ENCODE measurements at places on chromosomes 7 and 10.

DNA sequence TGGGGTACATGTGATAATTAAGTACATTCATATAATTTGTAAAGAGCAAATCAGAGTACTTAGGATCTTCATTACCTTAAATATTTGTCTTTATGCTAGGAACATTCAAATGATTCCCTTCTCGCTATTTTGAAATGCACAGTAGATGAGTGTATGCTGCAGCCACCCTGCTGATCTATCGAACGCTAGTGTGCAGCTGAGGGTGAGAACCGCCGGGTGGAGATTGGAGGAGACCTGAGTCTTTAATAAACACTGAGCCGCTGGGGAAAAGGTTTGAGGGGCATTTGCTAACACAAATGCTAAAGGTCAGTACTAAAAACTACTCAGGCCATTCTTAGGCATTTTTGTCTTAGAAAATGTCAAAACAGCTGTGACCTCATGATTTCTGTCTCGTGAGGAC lies 148.0 kb downstream of the DPP6 start:
- no peak for DNase-seq

DNA sequence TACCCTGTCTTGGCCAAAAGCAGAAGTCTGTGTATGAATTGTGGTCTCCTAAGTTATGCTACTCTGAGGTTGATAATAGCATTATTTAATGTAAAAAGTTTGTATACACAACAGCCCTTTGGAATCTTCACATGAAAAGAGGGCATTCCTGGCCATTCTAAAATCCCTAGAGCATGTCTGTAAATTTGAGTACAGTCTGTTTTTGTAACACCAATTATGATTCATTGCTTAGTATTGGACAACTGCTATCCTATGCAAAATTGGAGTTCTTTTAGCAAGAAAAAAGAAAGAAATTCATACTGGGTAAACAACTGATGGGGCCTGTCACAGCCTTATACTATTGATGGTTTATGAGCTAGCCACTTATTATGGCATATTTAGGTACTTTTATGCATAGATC lies 10.2 kb downstream of the CUTC start:
- no peak for DNase-seq

GRCh38 chr7:117970801-117971200 lies 97.6 kb upstream of the CTTNBP2 start:
- DNase-seq: no peak

DNA sequence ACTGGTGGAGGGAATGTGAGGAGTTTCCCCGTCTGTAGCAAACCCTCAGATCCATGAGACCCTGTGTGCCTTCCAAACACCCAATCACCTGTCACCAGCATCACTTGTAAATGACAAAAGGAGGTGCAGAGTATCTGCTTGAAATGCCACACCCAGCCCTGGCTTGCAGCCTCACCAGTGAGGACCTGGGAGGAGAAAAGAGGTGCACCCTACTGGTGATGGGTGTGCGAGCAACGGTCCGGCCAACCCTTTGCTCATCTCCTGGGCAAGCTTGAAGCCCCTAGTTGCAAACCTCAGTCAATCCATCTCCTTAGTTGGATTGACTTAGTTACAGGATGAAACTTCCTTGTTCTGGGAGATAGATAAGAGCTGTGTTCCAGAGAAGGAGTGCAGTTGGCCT lies 62.4 kb upstream of the WAPL start:
- DNase-seq: no peak

GRCh38 chr7:99141334-99141733 lies 2.6 kb downstream of the SMURF1 start:
- no peak for DNase-seq

GRCh38 chr7:142554560-142555532 lies 194.4 kb upstream of the PRSS1 start:
- no peak for DNase-seq

DNA sequence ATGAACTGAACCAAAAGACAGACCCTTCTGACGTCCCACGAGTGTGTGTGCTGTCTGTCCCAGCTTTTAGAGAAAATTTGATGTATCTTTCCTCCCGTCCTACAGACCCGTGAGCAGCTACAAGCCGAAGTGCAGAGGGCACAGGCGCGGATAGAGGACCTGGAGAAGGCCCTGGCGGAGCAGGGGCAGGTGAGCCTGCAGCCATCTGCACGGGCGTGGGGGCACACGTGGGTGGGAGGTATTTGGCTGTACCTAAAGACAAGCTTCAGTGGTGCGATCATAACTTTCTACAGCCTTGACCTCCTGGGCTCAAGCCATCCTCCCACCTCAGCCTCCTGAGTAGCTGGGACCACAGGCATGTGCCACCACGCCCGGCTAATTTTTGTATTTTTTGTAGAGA lies 41.7 kb upstream of the DPYSL4 start:
- DNase-seq: no peak

DNA sequence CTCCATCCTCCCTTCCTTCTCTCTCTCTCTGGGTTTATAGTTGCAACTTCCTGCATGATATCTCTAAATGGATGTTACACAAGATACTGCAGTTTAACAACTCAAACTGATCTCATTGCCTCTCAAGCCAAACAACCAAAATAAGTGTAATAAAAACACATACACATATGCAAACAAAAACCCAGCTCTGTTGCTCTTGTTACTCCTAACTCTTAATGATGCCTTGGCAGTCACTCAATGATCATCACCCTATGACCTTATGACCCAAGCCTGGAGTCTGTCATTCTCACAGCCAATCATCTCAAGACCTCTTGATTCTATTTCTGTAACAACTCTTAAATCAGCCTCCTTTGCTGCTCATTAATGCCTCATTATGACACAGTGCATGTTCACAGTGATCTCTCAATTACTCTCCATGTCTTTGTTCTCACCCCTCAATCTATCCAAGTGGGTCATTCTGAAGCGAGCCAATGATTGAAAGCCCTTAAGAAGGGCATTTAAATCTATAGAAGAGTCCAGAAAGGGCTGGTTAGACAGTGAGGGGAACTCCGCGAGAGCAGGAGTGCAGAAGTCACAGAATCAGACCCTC lies 210.9 kb downstream of the INHBA start:
- DNase-seq: no peak

DNA sequence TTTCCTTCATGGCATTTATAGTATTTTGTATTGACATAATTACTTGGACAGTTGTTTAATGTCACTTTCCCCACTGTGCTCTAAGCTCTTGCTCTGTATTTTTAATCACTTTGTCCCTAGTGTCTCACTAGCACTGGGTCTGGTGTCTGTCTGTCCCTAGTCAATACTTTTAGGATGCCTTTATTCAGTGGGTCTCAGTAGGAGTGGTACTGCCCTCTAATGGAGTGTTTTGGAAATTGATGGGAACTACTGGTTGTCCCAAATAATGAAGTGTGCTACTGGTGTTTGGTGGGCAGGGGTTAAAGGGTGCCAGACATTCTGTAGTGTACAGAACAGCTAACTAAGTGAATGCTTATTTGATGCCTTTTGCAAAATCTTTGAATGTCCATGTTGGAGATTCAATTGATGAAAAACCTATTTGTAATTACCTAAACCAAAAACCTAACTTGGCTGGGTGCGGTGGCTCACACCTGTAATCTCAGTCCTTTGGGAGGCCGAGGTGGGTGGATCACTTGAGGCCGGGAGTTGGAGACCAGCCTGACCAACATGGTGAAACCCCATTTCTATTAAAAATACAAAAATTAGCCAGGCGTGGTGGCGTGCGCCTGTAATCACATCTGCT lies 33.3 kb downstream of the CDK14 start:
- no peak for DNase-seq

DNA sequence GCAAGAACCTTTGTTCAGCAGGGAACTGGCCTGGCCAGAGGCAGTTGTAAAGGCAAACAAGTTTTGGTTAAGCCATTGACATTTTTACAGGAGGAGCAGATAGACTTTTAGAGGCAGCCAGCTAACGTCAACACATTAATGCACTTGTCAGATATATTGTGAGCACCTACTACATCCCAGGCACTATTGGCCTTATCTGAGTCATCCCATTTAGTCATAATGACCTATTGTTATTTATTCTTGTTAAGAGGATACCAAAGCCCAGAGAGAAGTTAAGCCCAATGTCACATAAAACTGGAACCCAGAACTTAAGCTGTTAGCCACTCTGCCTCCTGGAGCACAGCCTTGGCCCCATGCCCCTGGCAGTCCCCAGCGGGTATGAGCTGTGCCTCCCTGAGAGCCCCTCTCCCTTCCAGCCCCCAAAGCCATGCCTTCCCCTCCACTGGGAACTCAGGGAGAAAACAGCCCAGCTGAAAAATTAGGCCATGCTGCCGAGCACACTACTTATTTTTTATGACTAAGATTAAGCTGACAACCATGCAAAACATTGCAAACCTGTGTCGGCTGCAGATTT lies 32.7 kb upstream of the TRIM8 start:
- no peak for DNase-seq

DNA sequence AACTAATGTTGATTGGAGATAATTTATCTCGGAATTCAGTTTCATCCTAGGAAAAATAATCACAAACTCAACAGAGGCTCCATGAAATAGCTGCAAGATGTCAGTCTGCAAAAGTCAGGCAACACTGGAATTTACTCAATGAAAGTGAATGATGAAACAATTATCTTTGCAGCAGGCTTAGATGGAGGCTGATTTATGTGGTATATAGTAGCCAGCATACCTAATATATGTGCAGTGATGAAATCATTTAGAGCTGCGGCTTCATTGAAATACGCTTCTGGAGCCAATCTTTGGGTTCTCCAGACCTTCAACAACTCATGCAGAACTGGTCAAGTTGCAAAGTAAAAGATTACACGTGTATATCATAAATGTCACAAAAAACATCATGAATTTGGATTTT lies 113.3 kb downstream of the ITGA8 start:
- DNase-seq: no peak

DNA sequence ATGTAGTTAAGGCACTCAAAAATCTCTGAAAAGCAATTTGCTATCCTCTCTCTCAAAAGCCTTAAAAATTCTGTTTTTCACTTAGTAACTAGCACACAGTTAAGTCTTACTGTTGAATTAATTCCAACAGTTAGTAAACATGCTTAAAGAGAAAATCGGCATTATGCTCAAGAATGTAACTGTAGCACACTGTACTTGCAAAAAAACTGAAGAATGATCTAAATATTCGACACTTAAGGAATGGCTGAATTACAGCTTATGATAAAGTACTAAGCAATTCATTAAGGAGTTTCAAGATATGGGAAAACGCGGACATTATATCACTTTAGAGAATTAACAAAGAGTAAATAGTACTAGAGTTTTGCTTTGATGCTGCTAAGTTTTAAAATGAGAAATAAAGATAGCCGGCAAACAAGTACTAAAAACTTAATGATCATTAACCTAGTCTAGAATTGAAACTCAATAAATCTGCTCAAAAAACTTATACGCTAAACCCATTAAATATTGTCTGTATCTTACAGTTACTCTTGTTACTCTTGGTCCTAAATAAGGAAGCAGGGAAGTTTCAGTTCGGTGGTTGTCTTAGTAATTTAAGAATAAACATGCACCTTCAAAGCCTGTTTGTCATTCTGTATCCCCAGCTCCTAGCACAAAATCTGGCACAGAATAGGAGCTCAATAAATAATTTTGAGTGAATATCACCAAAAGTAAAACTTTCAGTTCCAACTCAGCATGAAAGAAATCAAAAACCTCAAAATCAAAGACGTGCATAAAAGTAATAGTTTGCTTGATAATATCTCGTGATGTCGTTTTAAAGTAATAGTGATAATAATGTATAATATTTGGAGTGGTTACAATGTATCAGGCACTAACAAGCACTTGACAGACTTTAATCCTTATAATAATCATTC lies 1.2 kb downstream of the TRDMT1 start:
- no peak for DNase-seq

GRCh38 chr10:11578802-11579255 lies 32.6 kb downstream of the USP6NL start:
- DNase-seq: peak; percentile 22

- no peak for DNase-seq
Measured at GRCh38 chr7:23299770-23300300, 696 bp downstream of the MALSU1 start.

DNA sequence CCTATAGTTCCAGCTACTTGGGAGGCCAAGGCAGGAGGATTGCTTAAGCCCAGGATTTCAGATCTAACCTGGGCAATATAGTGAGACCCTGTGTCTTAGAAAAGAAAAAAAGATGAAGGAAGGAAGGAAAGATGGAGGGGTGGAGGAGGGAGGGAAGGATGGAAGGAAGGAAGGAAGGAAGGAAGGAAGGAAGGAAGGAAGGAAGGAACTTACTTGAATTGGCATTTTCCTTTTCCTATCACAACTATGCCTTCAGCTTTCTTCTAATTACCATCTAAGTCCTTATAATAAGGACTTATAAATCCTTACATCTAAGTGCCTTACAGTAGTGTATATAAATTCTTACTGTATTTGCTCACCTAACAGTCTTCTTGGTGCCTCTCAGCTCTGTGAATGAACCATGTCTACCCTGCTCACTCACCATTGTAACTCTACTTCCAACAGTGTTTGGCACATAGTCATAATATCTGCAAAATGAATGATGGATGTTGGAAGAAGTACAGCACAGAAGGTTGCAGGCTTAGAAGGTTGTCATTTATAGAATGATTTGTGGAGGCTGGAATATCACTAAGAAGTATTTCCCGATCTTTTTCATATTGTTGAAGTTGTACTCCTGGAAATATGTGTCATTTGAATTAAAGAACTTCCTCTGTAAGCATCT lies 125.5 kb downstream of the KIAA1217 start:
- no peak for DNase-seq

- DNase-seq: no peak
Measured at GRCh38 chr7:80443325-80443724, 68.5 kb downstream of the GNAT3 start.

DNA sequence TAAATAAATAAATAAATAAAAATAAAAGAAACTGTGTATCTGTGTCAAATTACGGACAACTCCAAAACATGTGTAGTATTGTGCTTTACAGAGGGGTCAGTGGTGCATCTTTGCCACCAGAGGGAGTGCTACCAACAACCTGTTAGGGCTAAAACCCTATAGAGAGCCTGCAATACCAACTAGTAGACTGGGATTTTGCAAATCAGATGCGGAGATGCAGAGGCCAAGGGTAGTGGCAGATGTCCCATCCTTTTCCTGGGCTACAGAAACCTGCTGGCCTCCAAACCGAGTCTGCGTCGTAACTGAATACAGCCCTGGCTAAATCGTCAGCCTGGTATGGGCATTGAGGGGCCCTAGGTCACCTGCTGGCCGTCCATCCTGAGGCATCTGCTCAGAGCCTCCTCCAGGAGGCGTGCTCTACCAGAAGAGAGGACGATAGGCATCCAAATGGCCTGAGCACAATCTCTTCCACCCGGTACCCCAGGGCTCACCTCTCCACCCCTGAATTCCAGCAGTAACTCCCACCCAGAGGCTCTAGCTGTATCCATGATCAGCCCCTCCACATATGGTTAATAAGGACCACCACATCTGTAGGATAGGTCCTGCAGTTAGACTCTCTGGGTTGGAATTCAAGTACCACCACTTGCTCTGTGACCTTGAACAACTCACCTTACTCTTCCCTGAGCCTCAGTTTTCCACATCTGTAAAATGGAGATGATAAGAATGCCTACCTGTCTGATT lies 6.2 kb upstream of the RRP12 start:
- DNase-seq: no peak

- no peak for DNase-seq
Measured at GRCh38 chr7:106773228-106773627, 91.9 kb upstream of the PIK3CG start.

GRCh38 chr10:77574438-77574837 lies 63.2 kb downstream of the KCNMA1 start:
- DNase-seq: no peak
